ENCODE measurements at places on chromosomes 7 and 10.

DNA sequence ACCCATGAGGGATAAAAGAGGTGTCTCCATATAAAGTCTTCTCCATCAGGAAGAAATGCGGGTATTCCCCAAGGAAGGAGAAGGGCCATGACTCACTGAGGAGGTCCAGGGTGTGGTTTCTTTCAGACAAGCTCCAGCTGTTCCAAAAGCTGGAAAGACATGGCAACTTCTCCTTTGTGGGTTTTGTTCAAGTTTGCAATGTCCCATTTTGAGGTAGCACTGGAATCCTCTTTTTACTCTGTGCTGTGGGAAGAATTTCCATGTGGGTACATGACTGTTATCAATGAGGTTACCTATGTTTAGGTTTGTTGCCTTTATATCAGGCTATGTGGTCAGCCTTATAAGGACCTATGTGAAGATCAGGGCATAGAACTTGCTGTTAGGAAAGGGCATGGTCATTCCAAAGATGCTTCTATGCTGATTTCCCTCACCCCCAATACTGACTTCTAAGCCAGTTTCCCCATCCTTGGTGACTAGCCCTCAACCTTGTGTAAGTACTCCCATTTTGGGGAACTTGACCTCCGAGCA lies 697.5 kb downstream of the INHBA start:
- H3K4me3 ChIP-seq, result no peak overlapping the region
- no peak overlapping the region for H3K27ac ChIP-seq
- no peaks in the 10 kb centered on the region for H3K36me3 ChIP-seq
- DNase-seq, result peak; percentile 37
- H3K27me3 ChIP-seq, result no peaks in the 10 kb centered on the region

DNA sequence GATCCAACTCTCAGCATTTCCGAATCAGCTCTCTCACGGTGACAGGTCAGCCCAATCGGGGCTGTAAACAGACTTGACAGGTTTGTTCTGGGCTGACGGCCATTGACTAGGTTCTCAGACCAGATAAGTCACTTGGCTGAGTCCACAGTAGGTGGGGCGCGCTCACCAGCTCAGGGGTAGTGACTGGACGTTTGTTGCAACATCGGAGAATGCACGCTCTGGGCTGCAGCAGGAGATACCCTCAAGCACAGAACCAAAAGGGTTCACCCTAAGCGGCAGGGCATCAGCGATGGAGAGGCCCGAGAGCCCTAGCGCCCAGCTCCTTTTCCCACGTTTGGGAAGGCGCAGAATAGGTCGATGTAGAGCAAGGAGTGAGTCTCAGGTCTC lies 1.8 kb downstream of the KLLN start:
- DNase-seq, result peak; percentile 74
- no peaks in the 10 kb centered on the region for H3K4me1 ChIP-seq
- H3K27me3 ChIP-seq, result no peaks in the 10 kb centered on the region
- H3K4me3 ChIP-seq, result peak overlapping the region; percentile 77
- H3K27ac ChIP-seq, result peak overlapping the region; percentile 63

DNA sequence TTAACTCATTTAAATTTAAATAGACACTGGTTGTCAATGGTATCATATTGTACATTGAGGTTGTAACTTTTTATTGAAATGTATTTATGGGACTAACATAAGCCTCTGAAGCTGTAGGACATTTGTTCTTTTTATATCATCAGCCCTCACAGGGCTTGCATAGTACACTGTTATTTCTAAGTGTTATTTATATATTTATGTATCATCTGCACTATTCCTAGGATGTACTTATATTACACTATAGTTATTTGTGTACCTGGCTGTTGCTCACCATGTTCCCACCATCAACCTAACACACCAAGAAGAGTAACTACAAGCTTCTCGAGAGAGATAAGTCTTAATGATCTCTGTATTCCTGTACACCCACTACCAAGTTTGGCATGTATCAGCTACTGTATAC lies 224.7 kb downstream of the PPP1R3A start:
- H3K4me1 ChIP-seq, result no peaks in the 10 kb centered on the region
- H3K27ac ChIP-seq, result no peak overlapping the region
- no peak overlapping the region for H3K4me3 ChIP-seq
- no peaks in the 10 kb centered on the region for H3K36me3 ChIP-seq
- no peak for DNase-seq

GRCh38 chr7:12322903-12323300 lies 80.8 kb downstream of the VWDE start:
- no peaks in the 10 kb centered on the region for H3K4me1 ChIP-seq
- H3K4me3 ChIP-seq, result no peak overlapping the region
- no peaks in the 10 kb centered on the region for H3K36me3 ChIP-seq
- no peak for DNase-seq

- no peaks in the 10 kb centered on the region for H3K36me3 ChIP-seq
- no peaks in the 10 kb centered on the region for H3K27me3 ChIP-seq
- no peak overlapping the region for H3K27ac ChIP-seq
- no peak for DNase-seq
- no peak overlapping the region for H3K4me3 ChIP-seq
- H3K4me1 ChIP-seq, result no peaks in the 10 kb centered on the region
Measured at GRCh38 chr7:142063551-142064442, 47.7 kb upstream of the MGAM2 start.

GRCh38 chr7:149196151-149196704 lies 882 bp downstream of the ZNF282 start:
- peak overlapping the region; percentile 97 for H3K4me3 ChIP-seq
- peak overlapping the region; percentile 79 for H3K27ac ChIP-seq
- peaks cover 27% of the 10 kb centered on the region for H3K36me3 ChIP-seq
- no peak for DNase-seq
- H3K4me1 ChIP-seq, result peaks cover 11% of the 10 kb centered on the region

- H3K4me1 ChIP-seq, result peaks cover 8% of the 10 kb centered on the region
- no peak for DNase-seq
- no peak overlapping the region for H3K4me3 ChIP-seq
Measured at GRCh38 chr7:103987451-103987850, 2.0 kb downstream of the RELN start.

GRCh38 chr10:87578160-87578841 lies 73.6 kb downstream of the MINPP1 start:
- H3K27me3 ChIP-seq, result no peaks in the 10 kb centered on the region
- H3K27ac ChIP-seq, result no peak overlapping the region
- DNase-seq, result no peak
- H3K4me3 ChIP-seq, result no peak overlapping the region
- H3K4me1 ChIP-seq, result no peaks in the 10 kb centered on the region

DNA sequence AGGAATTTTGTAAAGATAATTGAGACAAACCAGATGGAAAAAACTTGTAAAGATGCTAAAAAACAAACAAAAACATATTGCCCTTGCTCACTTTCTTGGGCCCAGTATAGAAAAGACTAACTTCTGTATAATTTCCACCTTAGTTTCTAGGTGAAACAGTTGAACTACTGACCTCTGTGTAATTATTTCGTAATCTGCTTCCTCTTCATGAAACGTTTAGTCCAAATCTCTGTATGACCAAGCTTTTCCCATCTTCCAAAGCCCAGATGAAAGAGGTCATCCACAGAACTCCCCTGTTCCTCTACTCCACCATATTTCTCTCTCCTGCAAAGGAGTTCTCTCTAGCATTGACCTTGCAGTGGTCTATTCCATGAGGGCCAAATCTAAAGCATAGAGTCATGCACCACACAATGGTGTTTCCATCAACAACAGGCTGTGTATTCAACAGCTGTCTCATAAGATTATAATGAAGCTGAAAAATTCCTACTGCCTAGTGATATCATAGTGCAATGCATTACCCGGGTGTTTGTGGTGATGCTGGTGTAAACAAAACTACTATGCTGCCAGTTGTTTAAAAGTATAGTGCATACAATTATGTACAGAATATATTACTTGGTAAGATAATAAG lies 647.6 kb downstream of the TNS3 start:
- no peaks in the 10 kb centered on the region for H3K27me3 ChIP-seq
- no peaks in the 10 kb centered on the region for H3K36me3 ChIP-seq
- H3K4me3 ChIP-seq, result no peak overlapping the region
- no peaks in the 10 kb centered on the region for H3K4me1 ChIP-seq

DNA sequence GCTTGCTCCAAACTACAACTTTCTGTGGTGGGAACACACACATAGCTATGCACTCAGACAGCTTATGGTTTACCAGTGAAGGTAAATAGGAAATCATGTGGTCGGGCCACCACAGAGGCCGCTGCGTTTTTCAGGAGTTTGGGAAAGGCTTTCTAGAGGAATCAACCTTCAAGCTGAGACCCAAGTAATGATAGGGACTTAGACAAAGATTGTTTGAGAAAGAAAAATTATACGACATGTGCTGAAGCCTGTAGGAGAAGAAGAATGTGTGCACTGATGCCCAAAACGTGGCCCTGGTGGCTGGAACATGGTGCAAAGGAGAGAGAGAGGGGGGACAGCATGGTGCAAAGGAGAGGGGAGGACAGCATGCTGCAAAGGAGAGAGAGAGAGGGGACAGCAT lies 61.2 kb upstream of the VIPR2 start:
- no peaks in the 10 kb centered on the region for H3K4me1 ChIP-seq
- H3K27me3 ChIP-seq, result no peaks in the 10 kb centered on the region
- no peak overlapping the region for H3K27ac ChIP-seq
- H3K4me3 ChIP-seq, result no peak overlapping the region

DNA sequence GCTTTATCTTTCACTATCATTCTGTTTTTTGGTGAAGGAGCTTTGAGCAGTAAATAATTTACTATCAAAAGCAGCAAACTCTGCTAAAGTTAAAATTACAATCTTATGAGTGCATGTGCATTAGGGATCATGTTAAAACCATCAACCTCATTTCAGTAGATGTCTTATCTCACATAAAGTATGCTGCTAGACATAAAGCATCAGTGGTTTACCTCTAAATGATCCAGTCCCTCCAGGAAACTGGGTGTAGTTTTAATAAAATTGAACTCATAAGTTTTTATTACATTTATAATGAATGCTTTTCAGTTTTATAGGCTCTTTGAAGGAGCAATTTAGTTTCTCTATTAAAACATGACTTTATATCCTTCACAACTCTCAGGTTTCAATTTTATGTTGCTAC lies 108.7 kb downstream of the LRRN3 start:
- H3K27ac ChIP-seq, result no peak overlapping the region
- H3K36me3 ChIP-seq, result no peaks in the 10 kb centered on the region
- DNase-seq, result no peak

- H3K4me1 ChIP-seq, result no peaks in the 10 kb centered on the region
Measured at GRCh38 chr7:121837462-121837861, 35.5 kb upstream of the PTPRZ1 start.

GRCh38 chr7:74454021-74454924 lies 567 bp downstream of the GTF2IRD1 start:
- no peak for DNase-seq
- H3K4me3 ChIP-seq, result peak overlapping the region; percentile 78
- H3K27me3 ChIP-seq, result no peaks in the 10 kb centered on the region

DNA sequence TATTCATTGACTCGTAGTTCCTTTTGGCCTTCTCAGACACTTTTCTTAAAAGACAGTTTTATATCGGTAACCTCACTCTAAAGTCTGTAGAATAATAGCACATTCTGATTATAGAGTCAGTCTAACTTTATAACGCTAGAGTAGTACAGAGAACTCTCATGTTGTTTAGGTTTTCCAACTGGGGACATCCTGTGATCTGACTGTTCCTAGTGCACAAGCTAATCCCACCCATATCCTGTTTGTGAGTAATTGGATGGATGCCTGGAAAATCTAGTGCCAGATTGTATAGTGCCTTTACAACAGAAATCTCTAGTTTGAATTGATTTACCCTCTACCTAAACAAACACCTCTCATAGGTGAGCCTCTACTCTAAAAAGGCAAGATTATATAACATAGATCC lies 107.4 kb downstream of the ZEB1 start:
- DNase-seq, result no peak
- no peak overlapping the region for H3K27ac ChIP-seq
- no peaks in the 10 kb centered on the region for H3K27me3 ChIP-seq
- H3K36me3 ChIP-seq, result no peaks in the 10 kb centered on the region
- no peaks in the 10 kb centered on the region for H3K4me1 ChIP-seq
- H3K4me3 ChIP-seq, result no peak overlapping the region

GRCh38 chr7:22435105-22435504 lies 64.9 kb downstream of the STEAP1B start:
- no peak for DNase-seq
- no peak overlapping the region for H3K27ac ChIP-seq
- H3K4me3 ChIP-seq, result no peak overlapping the region
- H3K36me3 ChIP-seq, result no peaks in the 10 kb centered on the region

GRCh38 chr10:43048301-43049051 lies 28.4 kb upstream of the RET start:
- H3K27me3 ChIP-seq, result no peaks in the 10 kb centered on the region
- H3K27ac ChIP-seq, result no peak overlapping the region
- H3K4me3 ChIP-seq, result no peak overlapping the region
- H3K36me3 ChIP-seq, result no peaks in the 10 kb centered on the region
- DNase-seq, result peak; percentile 91

DNA sequence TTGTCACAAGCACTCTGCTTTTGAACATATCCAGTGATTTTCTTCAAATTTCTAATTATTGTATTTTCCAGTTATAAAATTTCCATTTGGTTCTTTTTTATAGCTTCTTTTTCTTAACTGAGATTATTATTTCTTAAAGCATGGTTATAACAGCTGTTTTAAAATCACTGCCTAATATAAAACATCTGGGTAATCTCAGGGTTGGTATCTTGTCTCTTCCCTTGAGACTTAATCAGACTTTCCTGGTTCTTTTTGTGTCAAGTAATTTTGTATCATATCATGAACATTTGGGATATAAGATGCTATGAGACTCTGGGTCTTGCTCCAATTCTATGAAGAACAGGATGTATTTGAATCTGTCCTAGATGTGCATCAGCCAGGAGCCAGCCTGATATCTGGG lies 93.6 kb downstream of the HIBADH start:
- H3K4me3 ChIP-seq, result no peak overlapping the region
- H3K27ac ChIP-seq, result no peak overlapping the region
- no peak for DNase-seq
- no peaks in the 10 kb centered on the region for H3K27me3 ChIP-seq

GRCh38 chr7:50502001-50502684 lies 52.0 kb upstream of the FIGNL1 start:
- DNase-seq, result peak; percentile 55
- H3K27me3 ChIP-seq, result no peaks in the 10 kb centered on the region
- no peak overlapping the region for H3K27ac ChIP-seq

- DNase-seq, result no peak
- H3K27me3 ChIP-seq, result no peaks in the 10 kb centered on the region
- no peak overlapping the region for H3K4me3 ChIP-seq
- H3K4me1 ChIP-seq, result no peaks in the 10 kb centered on the region
Measured at GRCh38 chr7:112723416-112723815, 66.8 kb downstream of the TMEM168 start.

DNA sequence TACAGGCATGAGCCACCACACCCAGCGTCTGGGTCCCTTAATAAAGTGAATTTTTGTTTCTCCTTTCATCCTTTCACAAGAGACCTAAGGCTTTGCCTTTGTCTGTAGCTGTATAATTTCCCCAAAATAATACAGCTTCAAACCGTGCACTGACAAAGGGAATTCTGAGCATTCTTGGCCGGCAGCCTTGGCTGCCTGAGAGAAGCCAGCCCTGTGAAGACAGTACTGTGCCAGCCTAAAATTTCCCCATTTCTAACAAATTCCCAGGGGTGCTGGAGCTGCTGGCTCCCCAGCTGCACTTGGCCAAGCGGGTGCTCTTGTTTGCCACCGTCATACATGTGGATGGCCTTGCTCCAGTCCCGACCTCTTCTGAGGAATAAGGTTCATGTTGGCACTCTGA lies 106.2 kb downstream of the ZMYND11 start:
- no peaks in the 10 kb centered on the region for H3K27me3 ChIP-seq
- no peaks in the 10 kb centered on the region for H3K4me1 ChIP-seq
- no peak for DNase-seq
- no peak overlapping the region for H3K27ac ChIP-seq
- no peak overlapping the region for H3K4me3 ChIP-seq
- H3K36me3 ChIP-seq, result peaks cover 11% of the 10 kb centered on the region
